ENCODE measurements at places on chromosomes 4 and X.

DNA sequence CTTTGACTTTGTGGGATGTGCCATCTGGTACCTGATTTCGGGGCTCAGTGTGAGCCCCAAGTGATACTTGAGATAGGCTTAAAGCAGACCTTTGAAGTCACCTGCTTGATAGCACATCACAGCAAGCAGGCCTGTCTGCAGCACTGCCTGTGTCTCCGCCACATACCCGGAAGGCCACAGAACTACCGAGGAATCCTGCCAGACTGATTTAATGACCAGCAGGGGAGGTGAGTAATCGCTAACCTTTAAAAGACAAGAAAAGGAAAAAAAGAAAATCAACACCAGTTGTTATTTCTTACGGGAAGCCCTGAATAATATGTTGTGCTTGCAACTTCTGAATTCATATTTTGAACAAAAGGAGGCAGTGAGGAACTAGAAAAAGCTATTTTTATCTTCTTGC, 6.8 kb downstream of the PTCHD1 start:
- no peak for DNase-seq

GRCh38 chr4:158255727-158256324, 45.5 kb downstream of the TMEM144 start:
- DNase-seq, result peak; percentile 29

DNA sequence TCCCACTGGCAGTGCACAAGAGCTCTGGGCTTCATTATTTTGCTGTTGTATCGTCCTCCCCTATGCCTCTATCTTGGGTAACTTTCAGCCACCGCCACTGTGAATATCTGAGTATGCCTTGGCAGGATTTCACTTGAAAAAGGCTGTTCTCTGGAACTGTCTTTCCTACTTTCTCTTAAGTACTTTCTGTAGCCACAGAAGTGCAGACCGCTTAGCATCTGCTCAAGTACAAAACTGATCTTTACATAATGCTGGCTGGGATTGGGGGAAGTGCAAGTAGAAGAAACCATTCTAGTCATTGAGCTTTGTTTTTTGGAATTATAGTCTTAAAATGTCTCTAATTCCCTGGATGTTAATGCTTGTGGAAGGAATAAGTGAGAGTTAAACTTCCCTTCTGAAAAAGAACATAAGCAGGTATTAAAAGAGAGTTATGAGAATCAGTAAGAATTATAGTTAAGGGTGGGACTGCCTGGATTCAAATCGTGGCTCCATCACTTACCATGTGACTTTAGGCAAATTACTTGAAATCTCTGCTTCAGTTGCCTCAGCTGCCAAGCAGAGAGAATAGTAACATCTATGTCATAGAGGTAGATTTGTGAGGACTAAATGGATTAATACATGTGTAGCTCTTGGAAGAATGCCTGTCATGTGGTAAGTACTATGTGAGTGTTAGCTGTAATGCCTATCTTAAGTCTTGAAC, 77.5 kb downstream of the MID1IP1 start:
- DNase-seq, result no peak

- no peak for DNase-seq
Measured at GRCh38 chr4:105624530-105624929, 72.1 kb downstream of the ARHGEF38 start.

DNA sequence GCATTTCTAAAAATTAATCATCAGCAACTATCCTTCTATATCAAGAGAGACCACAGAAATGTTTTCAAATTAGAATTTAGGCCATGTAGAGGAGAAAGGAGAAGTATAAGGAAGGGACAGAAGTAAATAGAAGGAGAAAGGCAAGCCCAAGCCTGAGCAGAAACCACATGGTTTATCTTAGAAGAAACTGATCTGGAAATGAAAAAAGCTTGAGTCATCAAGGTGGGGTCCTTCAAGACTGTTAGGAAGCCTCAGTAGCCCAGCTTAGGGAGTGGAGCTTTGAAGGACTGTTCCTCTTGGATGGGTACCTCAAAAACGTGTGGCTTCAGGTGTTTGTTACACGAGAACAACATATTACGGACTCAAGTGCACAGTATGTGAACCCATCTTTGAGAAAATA, 4.5 kb downstream of the BMX start:
- DNase-seq, result no peak

- DNase-seq, result no peak
Measured at GRCh38 chrX:42944381-42944998, 166.5 kb upstream of the PPP1R2C start.

- no peak for DNase-seq
Measured at GRCh38 chr4:188387179-188387791, 248.0 kb downstream of the TRIML1 start.

Measured in SK-N-DZ (cell line).